Sciatic nerve (tissue), 2 donors: ENCODE measurements at places on chromosomes 7 and 10.

DNA sequence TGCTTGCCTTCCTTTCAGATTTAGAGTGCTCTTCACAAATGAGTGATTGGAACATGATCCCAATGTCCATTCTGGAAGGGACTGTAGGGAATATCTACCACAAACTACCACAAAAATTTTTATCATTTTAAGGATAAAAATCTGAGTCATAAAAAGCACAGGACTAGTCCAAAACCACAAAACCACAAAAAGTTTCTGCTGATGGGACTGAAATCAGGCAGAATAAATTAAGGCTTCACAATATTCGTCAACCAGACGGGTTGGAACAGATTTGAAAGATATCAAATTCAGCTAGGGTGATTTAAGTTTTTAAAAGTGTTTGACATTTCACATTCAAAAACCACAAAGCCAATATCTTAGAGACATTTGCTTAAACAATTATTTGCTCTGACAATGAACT, 100.1 kb upstream of the PTN start:
- DNase-seq = no peak

GRCh38 chr10:69659241-69660038, 29.4 kb downstream of the FAM241B start:
- no peak for DNase-seq

GRCh38 chr10:43958071-43958432, 309.4 kb upstream of the ZNF32 start:
- no peak for DNase-seq

GRCh38 chr7:41925946-41926345, 223.1 kb upstream of the INHBA start:
- no peak for DNase-seq

DNA sequence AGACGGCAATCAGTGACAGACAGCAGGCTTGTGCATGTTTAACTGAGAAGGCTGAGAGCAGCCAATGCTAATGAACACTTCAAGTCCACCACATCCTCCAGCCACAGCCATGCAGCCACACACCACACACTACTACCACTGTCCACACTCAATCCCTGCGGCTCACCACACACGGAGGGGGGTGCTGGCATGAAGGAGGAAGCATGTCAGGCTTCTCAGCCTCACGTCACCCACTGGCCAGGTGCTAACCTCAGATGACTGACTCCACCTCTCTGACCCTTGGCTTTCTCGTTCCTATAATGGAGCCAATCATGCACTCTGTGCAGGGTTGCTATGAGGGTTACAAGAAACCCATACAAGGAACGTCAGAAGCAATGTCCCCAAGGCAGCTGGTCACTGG, 165.4 kb upstream of the RNF32 start:
- DNase-seq = no peak

GRCh38 chr7:22662036-22662435, 65.0 kb upstream of the IL6 start:
- no peak for DNase-seq

GRCh38 chr7:138756591-138757242, 41.1 kb upstream of the TMEM213 start:
- no peak for DNase-seq

GRCh38 chr10:3096149-3096548, 28.8 kb downstream of the PFKP start:
- DNase-seq = no peak

GRCh38 chr7:19351341-19352304, 206.4 kb upstream of the FERD3L start:
- DNase-seq = no peak

GRCh38 chr7:28682801-28683200, 270.5 kb downstream of the CREB5 start:
- DNase-seq = no peak

DNA sequence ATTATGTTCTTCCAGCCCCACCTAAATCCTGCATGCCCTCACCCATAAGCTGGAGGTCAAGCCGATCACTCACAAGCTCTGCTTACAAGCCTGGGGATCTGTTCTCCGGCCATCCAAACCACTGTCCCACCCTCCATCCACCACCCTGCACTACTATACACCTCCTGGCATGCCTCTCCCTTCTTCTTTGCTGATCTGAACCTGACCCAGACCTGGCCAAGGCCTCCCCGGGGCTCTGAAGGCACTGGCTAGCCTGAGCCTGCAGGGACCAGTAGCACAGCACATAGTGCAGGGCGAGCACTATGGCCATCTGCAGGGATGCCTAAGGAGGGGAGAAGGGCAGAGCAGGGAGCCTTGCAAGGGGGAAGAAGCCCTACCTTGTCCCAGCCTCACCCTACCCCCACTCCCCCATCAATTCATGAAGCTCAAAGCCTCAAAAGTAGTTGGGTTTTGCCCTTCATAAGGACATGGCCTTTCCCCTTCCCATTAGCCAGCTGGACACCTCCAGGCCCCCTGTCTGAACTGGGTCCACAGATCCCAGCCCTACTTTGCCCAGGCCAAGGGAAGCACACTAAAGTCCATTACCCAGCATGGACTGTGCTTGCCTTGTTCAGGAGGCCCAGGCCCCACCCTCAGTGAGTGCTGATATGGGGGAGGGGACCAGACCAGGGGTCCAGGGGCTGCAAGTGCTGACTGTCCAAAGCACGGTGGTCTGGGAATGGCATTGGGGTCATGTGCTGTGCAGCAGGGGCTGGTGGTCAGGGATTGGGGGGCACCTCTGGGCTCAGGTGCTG, 29.6 kb downstream of the CHAT start:
- peak; percentile 30 for DNase-seq

GRCh38 chr10:8225187-8225586, 170.7 kb downstream of the GATA3 start:
- DNase-seq = no peak

DNA sequence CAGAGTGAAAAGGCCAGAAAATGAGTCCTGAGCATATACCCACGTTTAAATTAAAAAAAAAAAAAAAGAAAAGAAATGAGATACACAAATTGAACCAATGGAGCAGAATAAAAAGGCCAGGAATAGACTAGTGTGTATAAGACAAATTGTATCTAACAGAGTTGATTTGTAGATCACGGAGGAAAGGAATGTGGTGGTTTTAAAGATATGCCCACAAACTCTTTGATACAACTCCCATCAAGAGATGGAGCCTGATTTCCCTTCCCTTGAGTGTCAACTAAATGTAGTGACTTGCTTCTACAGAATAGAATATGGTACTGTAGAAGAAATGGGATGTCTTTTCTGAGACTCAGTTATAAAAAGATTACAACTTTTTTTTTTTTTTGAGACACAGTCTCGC, 10.4 kb downstream of the SYPL1 start:
- DNase-seq = no peak

DNA sequence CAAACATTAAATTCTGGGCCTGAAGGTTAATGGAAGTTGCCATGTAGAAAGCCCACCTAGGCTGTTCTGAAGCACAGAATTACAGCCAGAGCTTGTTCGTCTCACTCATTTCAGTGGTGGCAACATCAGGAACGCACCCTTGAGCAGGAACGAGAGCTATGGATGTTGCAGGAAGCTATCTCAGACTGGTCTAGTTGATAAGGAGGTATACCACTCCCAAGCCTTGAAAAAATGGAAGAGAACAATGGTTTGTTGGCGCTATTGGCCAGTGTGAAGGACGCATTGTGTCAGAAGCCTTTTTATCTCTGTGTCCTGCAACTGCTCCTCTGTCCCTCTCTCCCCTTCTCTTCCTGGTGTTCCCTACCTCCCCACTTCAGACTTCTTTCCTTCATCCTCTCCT, 60.9 kb upstream of the RAPGEF5 start:
- no peak for DNase-seq

DNA sequence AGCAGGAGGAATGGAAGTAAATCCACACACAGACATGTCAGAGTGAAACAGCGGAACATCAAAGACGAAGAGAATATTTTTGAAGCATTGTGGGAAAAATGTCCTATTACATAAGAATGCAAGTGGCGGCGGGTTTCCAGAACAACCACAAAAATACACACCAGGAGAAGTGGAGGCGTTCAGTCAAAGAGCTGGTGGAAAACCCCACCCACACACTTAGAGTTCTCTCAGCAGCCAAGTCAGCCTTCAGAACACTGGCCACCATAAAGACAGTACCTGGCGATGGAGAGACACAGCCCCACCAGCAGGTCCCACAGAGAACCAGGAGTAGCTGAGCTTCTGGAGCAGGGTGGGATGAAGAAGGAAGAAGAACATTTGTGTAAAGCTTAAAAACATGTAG, 23.7 kb downstream of the NKX6-2 start:
- DNase-seq = no peak

DNA sequence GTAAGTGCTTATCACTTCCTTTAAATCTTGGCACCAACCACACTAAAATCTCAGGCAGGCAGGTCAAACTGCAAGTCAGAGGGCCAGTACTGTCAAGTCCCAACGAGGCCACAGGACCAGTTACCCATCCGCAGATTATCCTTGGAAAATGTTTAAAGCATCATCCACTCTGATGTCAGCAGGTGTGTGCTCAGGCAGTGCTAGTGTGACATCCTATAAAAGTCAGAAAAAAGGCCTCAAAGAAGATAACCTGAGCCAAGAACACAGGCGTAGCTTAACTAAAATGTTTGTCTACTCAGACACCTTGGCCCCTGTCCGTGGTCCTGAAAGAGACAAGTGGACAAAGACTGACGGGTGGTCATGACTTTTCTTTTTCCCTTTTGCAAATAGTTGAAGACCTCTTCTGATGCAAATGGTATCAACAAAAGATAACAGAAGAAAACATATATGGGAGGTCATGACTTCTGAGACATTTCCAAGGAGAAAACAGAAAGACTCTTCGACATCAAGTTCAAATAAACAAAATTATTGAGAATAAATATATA, 309.3 kb downstream of the KCNMA1 start:
- no peak for DNase-seq

DNA sequence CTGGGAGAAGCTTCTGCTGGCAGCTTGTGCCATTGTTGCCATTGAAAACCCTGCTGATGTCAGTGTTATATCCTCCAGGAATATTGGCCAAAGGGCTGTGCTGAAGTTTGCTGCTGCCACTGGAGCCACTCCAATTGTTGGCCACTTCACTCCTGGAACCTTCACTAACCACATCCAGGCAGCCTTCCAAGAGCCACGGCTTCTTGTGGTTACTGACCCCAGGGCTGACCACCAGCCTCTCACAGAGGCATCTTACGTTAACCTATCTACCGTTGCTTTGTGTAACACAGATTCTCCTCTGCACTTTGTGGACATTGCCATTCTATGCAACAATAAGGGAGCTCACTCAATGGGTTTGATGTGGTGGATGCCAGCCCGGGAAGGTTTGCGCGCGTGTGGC, 220.7 kb downstream of the ADK start:
- DNase-seq = no peak

DNA sequence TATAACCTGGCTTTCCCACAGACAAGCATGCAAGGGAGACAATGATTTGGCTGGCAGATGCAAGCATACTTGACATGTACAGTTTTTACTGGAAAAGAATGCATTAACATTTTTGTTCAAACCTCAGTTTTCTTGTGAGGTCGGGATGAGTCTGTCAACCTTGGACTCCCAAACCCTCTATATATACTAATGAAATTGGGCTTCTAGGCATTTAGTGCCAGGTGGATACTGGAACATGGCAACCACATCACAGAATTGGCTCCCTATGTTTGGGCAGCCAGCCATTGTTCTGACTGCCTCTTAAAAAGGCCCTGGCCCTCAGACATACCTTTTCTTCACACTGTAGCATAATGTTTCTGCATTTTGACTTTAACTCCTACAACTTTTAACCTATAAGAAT, 39.1 kb downstream of the CDK6 start:
- DNase-seq = no peak
